ENCODE measurements at places on chromosomes 3 and 15. TPM values are rescaled to one million over a fixed set of nuclear protein-coding genes. Genes with fewer than 3 reads are reported as not detected.

GRCh38 chr3:52246728-52247408 is 1.3 kb downstream of the PPM1M start:
- DNase-seq = no peak

- DNase-seq = no peak
Measured at GRCh38 chr3:13651775-13652428, 103.0 kb downstream of the FBLN2 start.

DNA sequence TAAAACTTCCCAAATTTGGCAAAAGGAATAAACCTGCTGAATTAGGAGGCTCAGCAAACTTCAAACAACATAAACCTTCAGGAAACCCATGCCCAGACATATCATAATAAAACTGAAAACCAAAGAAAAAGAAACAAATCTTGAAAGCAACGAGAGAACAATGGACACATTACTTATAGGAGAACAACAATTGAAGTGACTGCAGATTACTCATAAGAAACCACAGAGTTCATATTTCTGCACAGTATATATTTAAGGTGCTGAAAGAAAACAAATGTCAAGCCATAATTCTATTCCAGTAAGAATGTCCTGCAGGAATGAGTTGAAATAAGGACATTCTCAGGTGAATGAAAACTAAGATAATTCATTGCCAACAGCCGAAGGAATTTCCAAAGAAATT is 80.8 kb upstream of the PROK2 start:
- DNase-seq = no peak

ADPRH gene
- 3.0 TPM for total RNA-seq

GRCh38 chr15:38975282-38975990 is 410.8 kb upstream of the RASGRP1 start:
- DNase-seq = no peak

Measured in fibroblast of villous mesenchyme (primary cell).